ENCODE measurements at places on chromosomes 7 and 10.

- no peak for DNase-seq
Observed at GRCh38 chr7:112224186-112224585, 17.7 kb downstream of the ZNF277 start.

DNA sequence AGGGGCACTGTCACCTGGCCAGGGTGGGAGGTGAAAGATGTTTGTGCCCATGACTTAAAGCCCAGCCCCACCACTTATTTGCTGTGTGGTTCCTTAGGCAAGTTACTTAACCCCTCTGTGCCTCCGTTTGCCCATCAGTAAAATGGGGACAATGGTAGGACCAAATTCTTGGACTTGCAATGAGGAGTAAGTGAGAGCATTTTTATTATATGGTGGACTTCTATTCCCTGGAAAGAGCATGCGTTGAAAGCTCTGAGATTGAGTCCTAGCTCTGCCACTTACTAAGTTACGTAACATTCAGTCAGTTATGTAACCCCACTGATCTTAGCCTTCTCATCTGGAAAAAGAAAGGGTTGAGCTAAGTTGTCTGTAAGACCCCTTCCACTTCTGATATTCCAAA is 18.8 kb downstream of the VSIR start:
- DNase-seq = no peak

DNA sequence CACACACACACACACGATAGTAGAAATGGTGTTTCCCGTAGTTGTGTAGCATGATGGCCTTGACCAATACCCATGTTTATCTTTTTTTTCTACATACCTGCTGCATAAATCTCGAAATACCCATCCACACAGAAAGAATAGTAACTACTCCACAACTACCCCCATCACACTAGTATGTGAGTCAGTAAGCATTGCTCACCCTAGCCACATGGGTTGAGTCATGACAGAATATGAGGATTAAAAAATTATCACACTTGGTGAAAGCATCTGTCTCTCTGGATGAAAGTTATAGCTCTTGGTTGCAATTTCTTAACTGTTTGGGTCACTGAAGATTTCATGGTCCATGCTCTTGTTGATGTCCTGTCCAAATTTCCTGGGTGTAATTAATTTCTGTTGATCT is 103.4 kb upstream of the MDFIC start:
- no peak for DNase-seq

DNA sequence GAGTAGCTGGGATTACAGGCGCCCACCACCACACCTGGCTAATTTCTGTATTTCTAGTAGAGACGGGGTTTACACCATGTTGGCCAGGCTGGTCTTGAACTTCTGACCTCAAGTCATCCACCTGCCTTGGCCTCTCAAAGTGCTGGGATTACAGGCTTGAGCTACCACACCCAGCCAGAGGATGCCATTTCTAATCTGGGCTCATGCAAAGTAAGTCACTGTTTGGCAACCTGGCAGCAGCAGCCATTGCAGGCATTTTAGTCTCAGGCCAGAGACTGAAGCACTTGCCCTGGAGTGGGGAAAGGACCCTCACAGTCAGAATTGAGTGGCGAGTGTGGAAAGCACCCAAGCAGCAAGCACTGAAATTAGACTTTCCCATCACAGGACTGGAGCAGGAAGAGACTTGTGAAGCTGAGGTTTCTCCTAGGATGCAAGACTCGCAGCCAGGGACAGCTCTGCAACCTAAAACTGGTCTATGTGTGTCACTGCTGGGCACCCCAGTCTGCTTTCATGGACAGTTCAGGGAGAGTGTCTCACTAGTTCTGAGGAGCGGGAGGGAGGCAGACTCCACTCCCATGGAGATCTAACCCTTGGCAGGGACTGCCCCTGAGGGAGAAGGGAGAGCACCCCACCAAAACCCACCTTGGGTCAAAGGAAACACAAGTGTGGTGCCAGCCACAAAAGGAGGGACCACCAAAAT is 27.6 kb downstream of the SNX13 start:
- no peak for DNase-seq

- no peak for DNase-seq
Observed at GRCh38 chr7:22861576-22861975, 38.9 kb upstream of the TOMM7 start.

DNA sequence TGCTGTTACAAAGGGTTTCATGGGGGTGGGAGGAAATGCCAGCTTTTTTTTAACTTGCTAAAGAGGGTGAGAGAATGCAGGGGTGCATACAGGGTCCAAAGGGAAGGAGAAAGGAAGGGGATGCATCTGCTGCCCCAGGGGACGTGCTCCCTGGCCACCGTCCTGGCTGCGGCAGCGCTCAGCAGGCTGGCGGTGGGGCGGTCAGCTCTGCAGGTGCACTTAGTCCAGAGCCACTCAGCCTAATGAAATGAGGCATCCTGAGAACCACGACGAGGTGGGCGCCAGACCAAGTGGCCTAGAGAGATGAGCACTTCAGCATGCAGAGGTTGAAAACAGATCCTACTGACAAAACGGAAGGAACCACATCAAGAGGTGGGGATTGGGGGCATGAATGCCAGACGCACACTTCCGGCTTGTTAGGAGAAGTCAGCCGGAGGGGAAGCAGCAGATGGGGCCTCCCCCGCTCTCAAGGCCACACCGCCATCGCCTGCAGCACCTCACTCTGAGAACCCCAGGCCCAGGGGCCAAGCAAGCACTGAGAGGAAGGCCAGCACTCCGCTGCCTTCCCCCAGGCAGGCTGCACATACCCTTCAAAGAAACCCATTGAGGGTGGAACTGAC is 94.5 kb downstream of the MAD1L1 start:
- DNase-seq = peak; percentile 71

GRCh38 chr7:153044981-153045380 is 285.4 kb downstream of the ACTR3B start:
- no peak for DNase-seq

- DNase-seq = peak; percentile 71
Observed at GRCh38 chr7:148883266-148884048, 634 bp downstream of the EZH2 start.

- no peak for DNase-seq
Observed at GRCh38 chr10:100811752-100812750, 66.7 kb downstream of the PAX2 start.

GRCh38 chr10:48594371-48594770 is 10.5 kb downstream of the ARHGAP22 start:
- DNase-seq = no peak

DNA sequence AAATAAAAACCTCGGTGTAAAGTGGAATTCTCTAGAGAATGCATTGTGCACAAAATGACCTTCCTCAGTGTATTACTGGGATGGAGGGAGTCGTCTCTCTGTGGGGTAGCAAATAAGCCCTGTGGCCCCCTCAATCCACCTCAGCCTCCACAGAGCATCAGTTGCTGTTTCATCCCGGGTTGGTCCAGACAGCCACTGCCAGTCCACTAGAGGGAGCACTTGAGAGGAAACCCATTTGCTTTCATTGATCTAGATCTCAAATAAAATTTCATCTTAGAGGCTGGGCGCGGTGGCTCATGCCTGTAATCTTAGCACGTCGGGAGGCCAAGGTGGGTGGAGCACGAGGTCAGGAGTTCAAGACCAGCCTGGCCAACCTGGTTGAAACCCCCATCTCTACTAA is 1128.7 kb downstream of the CNTNAP2 start:
- no peak for DNase-seq

GRCh38 chr10:5070648-5071410 is 23.4 kb upstream of the AKR1C3 start:
- no peak for DNase-seq

DNA sequence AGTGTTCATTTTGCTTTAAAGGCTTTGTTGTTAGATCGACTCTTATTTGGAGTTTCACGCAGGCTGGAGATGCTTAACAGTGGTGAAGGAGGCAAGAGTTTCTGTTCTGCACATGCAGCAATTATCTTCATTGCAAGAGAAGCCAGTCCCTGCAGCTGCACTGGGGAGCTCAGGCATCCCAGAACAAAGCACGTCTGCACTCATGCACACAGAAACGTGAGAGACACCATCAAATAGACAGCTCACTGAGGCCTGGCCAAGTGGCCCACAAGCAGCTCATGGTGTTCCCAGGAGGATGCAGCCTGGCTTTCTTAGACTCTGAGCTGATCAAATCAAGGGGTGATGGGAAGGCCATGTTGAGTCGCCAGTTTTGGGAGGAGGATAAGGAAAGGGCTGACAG is 246.1 kb downstream of the CREB5 start:
- DNase-seq = no peak

DNA sequence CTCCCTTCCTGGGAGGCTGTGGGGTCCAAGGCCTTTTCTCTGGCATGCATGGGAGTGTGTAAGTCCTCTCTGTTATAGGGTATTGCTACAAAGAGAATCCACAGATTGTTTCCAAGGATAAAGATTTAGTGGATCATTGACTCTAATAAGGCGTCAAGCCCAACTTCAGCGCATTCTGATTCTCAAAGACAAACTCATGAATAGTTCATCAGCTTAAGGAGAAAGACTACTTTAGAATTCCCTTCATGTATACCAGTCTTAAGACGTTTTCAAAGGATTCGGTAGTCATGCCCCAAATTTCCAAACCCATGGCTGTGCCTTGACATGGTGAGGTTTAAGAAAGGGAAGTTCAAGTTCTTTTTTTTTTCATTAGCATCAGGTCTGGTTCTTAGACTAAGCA is 46.6 kb upstream of the ABLIM1 start:
- no peak for DNase-seq

GRCh38 chr10:99930731-99931550 is 78.8 kb downstream of the DNMBP start:
- DNase-seq = peak; percentile 85

DNA sequence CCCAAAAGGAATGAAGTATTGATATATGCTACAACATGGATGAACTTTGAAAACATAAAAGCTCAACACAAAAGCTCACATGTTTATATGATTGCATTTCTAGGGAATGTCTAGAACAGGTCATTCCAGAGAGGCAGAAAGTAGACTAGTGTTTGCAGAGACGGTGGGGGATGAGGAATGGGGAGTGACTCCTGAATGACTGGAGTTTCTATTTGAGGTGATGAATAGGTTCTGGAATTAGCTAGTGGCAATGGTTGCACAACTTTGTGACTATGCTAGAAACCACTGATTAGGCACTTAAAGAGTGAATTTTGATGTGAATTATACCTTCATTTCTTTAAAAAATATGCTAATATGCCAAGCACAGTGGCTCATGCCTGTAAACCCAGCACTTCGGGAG is 6.9 kb downstream of the KPNA7 start:
- DNase-seq = no peak

DNA sequence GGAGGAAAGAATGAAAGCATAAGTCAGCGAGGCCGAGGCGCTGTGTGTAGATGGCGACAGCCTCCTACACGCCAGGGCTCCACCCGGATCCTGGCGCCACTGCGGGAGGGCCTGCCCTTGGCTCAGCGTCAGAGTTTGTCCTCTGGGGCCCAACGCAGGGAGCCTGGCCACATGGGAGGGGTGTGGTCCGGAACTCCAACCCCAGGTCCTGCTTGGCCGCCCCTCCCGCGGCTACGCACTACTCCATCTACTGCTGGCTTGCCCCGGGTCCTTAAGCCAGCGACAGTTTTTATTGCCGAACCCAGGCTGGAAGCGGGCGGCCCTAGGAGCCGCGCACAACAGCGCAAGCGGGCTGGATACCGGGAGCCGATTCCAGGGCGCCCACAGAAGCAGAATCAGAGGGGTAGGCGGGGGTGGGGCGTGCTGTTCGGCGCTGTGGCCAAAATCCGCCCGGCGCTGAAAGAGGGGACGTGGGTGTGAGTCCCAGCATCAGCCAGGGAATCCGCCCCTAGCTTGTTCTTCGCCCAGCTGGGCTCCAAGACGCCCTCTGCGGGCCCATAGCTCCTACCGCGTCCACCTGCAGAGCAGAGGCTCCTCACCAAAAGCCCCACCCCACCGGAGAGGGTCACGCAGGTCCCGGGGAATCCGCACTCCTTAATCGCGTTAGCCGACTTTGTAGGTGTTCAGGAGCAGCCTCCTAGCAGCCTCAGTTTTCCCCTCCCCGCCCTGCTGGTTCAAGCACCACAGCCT is 4.5 kb downstream of the KAZALD1 start:
- DNase-seq = peak; percentile 92

GRCh38 chr7:92228742-92229141 is 17.0 kb downstream of the KRIT1 start:
- no peak for DNase-seq

GRCh38 chr10:132170561-132171361 is 16.0 kb upstream of the DPYSL4 start:
- DNase-seq = no peak

- DNase-seq = no peak
Observed at GRCh38 chr10:128092454-128092853, 33.8 kb downstream of the MKI67 start.

Data from Peyer's patch (tissue), 4 donors.